ENCODE measurements at places on chromosomes 16 and 17.

- DNase-seq: no peak
Measured at GRCh38 chr17:27343977-27344607, 50.2 kb downstream of the WSB1 start.

DNA sequence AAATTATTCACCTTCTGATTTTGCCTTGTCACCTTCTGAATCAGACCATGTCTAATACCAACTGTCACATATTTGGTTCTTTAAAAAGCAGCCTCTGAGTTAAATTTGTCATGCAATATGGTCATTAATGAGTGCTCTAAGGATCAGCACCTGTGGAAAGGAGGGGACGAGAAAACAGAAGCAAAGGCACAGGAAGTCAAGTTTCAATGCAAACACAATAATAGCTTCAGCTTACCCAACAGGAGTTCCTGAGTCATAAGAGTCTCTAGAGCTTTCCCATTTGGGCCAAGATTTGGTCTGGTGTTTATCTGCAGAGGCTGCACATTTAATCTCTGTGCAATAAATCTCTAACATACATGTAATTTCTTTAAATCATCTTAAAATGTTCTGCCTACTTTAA is 889.8 kb downstream of the CDH8 start:
- DNase-seq: no peak

DNA sequence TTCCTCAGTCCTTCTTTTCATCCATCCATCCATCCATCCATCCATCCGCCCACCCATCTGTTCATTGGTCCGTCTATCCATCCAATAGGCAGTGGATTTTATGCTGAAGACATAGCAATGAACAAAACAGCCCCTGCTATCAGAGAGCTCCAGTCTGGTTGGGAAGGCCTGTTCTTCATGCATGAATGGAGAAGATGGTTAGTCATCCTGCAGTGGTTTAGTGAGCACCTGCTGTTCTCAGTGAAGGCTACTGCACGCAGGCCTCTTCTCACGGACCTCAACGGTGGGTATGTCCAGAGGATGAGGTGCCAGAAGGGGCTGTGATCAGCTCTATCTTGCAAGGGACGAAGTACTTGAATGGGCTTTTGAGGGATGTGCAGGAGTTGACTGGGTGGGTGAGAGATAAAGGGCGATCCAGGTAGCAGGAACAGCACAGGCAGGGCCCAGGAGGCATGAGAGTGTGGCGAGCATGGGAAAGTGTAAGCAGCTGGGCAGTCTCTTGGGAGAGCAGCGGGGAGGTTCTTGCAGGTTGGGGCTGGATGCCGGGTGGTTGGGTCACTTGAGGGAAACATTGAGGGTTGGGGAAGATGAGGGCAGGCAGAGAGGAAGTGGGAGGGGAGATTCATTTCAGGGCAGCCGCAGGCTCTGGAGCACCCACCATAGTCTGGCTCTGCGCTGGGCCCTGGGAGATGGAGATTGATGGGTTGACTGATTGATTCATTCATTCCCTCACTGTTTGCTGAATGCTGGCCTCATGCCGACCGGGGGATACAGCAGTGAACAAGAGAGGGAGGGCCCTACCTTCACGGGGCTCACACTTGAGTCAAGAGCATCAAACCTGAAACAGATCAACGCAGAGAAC is 115.0 kb upstream of the CIBAR2 start:
- no peak for DNase-seq

- DNase-seq: no peak
Measured at GRCh38 chr16:9484881-9485280, 393.4 kb downstream of the HAPSTR1 start.

DNA sequence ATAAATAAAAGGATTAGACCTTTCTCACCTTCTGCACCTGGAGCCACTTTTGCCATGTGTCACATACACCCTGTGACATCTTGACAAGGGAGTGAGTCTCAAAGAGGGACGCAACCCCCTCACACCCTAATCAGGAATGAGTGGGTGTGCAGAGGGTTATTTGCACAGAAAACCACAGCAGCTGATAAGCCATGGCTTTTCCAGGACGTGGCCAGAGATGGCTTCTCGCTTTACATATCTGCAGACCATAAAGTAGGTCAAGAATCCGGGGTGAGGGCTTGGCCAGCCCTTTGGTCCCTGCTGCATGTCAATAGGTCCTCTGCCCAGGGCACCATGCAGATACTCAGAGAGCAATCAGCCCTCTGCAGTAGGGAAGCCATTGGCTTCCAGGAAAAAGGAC is 2.4 kb upstream of the CD300LF start:
- DNase-seq: no peak

- DNase-seq: no peak
Measured at GRCh38 chr16:55700961-55701360, 45.2 kb downstream of the SLC6A2 start.

DNA sequence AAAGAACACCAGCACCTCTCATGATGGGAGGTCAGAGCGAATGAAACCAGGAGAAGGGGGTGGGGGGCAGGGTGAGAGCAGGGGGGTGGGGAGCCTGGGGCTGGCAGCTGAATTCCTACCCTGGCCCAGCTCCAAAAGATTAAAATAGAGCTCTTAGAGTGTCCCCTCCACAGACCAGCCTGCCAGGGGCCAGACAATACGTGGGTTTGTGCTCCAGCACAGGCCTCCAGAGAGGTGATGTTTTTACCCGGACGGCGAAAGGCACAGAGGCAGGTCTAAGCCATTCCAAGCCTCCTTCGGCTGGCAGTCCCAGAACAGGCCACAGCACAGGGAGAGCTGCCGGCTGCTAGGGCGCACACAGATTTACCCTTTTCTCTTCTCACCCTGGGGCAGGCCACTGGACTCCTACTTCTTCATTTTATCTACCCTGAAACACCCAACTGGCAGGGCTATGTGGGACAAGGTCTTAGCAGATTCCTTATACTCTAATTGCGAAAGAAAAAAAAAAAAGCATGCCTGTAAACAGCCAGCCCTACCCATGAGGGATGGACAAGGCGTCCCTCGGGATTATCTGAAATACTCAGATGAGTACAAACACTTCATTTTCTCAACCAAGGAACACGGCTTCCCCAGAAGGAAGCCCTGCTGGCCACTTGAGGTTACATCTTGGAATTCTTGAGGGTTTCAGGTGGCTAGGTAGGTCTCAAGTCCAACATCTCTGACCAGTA is 71.9 kb upstream of the NOG start:
- DNase-seq: peak; percentile 44

DNA sequence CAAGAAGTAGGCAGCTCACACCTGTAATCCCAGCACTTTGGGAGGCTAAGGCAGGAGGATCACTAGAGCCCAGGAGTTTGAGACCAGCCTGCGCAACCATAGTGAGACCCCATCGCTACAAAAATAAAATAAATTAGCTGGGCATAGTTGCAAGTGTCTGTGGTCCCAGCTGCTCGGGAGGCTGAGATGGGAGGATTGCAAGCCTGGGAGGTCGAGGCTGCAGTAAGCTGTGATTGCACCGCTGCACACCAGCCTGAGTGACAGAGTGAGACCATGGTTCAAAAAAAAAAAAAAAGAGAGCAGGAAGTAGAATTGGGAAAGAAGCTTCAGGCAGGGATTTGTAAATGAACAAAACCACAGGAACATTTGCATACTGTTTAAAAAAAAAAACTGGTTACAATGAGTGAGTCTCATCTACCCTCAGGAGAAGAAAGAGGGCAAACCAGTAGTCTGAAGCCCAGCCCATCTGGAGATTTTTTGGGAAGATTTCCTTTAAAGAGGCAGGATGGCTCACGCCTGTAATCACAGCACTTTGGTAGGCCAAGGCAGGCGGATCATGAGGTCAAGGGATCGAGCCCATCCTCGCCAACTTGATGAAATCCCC is 7.9 kb downstream of the MPV17L start:
- no peak for DNase-seq

- DNase-seq: no peak
Measured at GRCh38 chr16:23248261-23249194, 53.6 kb upstream of the SCNN1B start.

DNA sequence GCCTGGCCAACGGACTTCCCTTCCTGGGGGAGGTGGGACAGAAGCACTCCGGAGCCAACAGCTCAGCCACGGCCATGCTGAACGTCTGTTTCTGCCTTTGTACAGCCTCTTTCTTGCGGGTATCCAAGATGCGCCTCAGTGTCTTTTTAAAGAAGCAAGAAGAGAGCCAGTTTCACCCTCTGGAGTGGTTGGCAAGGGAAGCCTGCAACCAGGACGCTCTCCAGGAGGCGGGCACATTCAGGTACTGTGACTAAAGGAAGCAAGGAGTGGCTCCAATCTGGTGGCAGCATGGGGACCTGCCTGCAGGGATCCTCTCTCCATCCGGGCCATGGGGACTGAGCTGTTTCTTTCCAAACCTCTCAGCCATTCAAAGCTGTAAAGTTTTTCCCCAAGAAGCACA is 60.6 kb upstream of the ENDOV start:
- DNase-seq: no peak

DNA sequence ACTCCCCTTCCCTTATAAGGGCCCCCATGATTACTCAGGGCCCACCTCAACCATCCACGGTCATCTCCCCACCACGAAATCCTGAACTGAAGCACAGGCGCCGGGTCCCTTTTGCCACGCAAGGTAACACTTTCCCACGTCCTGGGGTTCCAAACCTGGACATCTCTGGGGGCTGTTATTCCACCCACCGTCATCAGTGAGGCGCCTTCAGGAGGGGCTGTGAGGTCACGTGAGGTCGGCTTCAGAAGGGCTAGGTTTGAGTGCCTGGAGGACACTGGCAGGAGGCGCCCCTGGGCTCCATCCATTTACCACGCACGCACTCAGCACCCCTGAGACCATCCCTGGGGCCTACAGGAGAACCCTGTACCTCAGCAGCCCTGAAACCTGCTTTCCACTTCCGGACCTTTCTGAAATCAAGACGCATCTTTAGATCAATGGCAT is 4.1 kb downstream of the CD2BP2 start:
- no peak for DNase-seq

DNA sequence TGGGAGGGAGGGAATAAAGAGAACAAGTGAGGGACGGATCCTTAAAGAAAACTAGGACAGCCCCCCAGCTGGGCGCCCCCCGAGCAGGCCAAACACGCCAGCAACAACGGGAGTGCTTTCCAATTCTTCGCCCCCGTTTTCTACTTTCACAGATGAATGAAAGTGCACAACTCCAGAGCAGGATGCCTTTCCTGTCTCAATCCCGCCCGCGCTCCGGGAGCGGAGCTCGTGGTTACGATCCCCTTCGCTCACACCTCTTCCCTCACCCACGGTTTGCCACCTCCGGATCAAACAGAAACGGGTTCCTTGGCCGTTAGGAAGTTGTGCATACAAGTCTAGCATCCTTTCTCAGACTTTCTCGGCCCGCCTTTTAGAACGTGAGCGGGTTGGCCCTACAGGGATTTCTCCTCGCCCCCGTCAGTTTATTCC is 680 bp downstream of the SKA2 start:
- no peak for DNase-seq

- no peak for DNase-seq
Measured at GRCh38 chr17:45688353-45688752, 95.8 kb upstream of the CRHR1 start.

GRCh38 chr16:58393138-58393504 is 850 bp downstream of the GINS3 start:
- no peak for DNase-seq

DNA sequence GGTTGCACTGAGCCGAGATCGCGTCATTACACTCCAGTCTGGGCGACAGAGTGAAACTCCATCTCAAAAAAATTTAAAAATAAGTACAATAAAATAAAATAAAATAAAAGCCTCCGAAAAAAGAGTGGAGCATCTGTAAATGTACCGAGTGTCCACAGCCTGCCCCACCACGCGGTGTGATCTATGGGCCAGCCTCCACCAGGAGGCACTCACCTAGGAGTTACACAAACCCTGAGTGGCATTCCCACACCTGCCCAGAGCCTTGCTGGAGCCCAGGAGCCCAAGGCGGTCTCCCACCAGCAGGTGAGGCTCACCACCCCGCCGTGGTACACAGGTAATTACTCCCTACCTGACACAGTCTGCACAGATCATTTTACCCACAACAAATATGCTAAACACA is 183.2 kb downstream of the ZNF423 start:
- no peak for DNase-seq

GRCh38 chr17:78314683-78315354 is 45.1 kb downstream of the SOCS3 start:
- DNase-seq: no peak

DNA sequence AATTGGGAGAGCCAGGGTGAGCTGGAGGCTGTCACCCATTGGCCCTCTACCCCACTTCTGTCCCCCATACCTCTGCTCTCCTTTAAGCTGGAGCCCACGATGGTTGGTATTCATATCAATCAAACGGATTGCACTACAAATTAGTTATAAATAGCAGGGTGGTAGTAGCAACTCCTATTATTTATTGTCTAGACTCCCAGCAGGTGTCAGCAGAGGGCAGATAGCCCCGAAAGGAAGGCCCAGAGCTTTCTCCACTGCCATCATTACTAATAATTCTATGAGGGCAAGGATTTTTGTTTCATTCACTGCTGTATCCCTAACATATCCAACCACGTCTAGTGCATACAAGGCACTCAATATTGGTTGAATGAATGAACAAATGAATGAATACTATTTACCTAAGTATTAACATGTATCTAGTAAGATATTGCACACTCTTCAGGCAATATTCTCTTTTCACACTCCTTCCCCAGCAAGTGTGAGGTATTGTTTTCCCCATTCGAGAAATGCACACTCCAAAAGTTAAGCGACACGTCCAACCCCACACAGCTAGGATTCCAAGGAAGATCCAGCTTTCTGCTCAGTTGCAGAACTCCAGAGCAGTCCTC is 6.3 kb downstream of the C17orf50 start:
- no peak for DNase-seq

Measured in H9 (cell line).